ENCODE measurements at places on chromosomes 3 and 15.

- no peak for DNase-seq
Measured at GRCh38 chr3:100108464-100109079, 5.7 kb downstream of the FILIP1L start.

- DNase-seq = no peak
Measured at GRCh38 chr3:191263850-191264249, 64.8 kb downstream of the OSTN start.

- no peak for DNase-seq
Measured at GRCh38 chr15:99467338-99467720, 98.5 kb upstream of the MEF2A start.

GRCh38 chr15:72588096-72588495, 66.4 kb upstream of the GOLGA6B start:
- DNase-seq = no peak

GRCh38 chr15:69758810-69759790, 306.5 kb downstream of the RPLP1 start:
- DNase-seq = peak; percentile 66

- no peak for DNase-seq
Measured at GRCh38 chr3:37542331-37542730, 319.3 kb upstream of the CTDSPL start.

GRCh38 chr3:170802164-170803151, 67.5 kb downstream of the RPL22L1 start:
- no peak for DNase-seq

GRCh38 chr15:51751697-51752683, 593 bp downstream of the TMOD2 start:
- DNase-seq = no peak

DNA sequence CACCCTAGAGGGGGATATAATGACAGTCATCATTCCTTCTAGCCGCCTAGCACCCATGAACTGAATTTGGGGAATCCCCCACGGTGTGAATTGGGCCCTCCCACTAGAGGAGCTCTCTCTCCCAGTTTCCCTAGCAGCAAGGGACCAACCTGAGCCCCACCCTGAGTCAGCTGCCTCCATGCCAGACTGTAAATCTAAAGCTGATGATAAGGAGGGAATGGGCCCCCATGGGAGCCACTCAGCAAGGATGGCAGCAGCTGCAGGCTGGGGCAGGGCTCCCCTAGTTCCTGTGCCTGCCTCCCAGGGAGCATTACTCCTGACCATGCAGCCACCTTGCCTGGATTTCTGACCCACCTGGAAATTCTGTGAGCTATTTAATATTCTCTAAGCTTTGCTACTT, 57.0 kb upstream of the PXYLP1 start:
- DNase-seq = no peak

DNA sequence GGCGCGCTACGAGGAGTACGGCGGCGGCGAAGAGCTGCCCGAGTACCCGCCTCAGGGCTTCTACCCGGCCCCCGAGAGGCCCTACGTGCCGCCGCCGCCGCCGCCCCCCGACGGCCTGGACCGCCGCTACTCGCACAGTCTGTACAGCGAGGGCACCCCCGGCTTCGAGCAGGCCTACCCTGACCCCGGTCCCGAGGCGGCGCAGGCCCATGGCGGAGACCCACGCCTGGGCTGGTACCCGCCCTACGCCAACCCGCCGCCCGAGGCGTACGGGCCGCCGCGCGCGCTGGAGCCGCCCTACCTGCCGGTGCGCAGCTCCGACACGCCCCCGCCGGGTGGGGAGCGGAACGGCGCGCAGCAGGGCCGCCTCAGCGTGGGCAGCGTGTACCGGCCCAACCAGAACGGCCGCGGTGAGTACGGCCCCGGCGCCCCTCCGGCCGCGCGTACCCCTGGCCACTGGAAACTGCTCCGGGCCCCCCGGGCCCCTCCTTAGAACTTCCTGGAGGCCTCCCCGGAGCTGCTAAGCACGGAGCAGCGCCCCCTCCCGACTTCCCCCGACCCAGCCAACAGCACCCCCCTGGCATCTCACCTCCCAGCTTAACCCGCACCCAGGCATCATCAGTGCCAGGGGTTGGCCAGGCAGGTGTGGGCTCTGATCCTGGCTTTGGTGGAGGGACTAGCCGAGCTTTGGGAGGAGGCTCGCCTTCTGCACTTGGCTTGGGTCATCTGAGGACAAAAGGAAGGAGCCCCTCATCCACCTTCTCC, 1.4 kb downstream of the LOXL1 start:
- DNase-seq = peak; percentile 63

- DNase-seq = no peak
Measured at GRCh38 chr3:184874709-184875644, 63.0 kb downstream of the VPS8 start.

GRCh38 chr3:112136959-112137693, 4.1 kb upstream of the GCSAM start:
- DNase-seq = no peak

DNA sequence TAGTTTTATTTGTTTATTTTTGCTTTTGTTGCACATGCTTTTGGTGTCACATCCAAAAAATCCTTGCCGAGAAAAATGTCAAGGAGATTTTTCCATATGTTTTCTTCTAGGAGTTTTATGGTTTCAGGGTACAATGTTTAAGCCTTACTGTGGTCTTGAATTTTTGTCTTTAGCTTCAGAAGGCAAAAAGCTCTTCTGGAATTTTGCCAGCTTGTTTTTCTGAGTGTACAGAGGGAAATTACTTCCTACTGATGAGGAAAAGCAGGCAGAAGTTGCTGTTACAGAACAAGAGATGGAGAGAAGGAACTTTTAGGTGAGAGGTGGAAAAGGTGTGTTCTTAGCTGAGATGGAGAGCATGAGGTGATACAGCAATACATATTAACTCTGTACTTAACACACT, 59.6 kb downstream of the UBE2E2 start:
- DNase-seq = no peak

DNA sequence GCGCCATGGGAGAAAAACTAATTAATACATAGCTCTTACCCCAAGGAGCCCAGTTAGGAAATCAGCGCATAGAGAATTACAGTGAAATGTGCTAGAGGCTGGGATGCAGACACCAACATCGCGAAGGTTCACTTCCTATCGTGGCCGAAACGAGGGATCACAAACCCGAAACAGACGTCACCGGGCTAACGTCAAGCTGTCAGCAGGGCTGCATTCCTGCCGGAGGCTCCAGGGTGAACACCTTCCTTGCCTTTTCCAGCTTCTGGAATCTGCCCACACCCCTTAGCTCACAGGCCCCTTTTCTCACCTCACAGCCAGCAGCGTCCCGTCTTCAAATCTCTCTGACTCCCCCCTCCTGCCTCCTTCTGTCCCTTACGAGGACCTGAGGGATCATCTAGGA, 13.0 kb downstream of the GP5 start:
- no peak for DNase-seq

DNA sequence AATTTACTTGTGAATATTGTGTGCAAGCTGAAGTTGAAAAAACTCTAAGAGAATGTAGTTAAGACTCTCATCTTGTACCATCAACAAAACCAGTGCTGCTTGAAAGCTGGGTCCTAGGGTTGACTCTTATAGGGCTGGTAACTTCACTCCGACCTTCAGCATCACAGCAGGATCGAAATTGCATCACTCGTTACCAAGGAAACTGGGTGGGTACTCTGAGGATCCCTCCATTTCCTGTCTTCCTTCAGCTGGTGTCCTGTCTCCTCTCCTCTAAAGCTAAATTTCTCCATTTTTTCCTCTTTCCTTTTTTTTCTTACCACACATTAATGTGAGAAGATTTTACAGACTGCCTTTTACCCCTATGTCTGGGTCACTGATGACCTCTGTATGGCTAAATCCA, 3.0 kb upstream of the APH1B start:
- DNase-seq = no peak

DNA sequence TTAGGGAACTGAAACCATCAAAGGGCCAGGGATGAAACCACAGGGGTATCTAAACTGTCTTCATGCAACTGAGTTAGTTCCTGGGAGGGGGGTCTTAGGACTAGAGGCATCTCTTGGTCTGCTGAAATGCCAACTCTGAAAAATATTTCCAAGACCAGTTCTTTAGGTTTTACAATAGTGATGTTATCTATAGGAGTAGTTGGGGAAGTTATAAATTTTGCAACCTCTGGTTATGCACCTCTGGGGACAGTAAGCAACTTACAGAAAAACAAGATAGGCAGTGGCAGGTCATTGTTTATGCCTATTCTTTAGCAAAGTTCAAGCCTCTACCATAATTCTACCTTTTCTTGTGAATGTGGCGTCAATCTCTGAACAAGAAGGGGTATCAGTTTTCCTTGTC, 60.5 kb upstream of the MINAR1 start:
- no peak for DNase-seq
